Articular chondrocyte of knee joint (primary cell): ENCODE measurements at places on chromosomes 1 and 21. TPM values are rescaled to one million over a fixed set of nuclear protein-coding genes. Genes with fewer than 3 reads are reported as not detected.

LIPI gene
- total RNA-seq: not detected in 2 replicates

NOS1AP gene
- 0.65 and 0.97 TPM in 2 replicates for total RNA-seq

SLFNL1 gene
- 0.43 and 0.65 TPM in 2 replicates for total RNA-seq

KIF1B gene
- total RNA-seq: 42.1 and 45.5 TPM in 2 replicates

MFSD2A gene
- total RNA-seq: 2.1 and 2.4 TPM in 2 replicates

RNU1-3 gene
- total RNA-seq: under 0.01 TPM in 2 replicates
